Activated T-cell treated with anti-CD3 and anti-CD28 coated beads for 4 hours (primary cell): ENCODE measurements at places on chromosomes 4 and X.

- no peak for DNase-seq
Measured at GRCh38 chr4:102959496-102959895, 60.0 kb downstream of the SLC9B1 start.

GRCh38 chrX:123731987-123732669 is 724 bp downstream of the THOC2 start:
- DNase-seq = no peak

DNA sequence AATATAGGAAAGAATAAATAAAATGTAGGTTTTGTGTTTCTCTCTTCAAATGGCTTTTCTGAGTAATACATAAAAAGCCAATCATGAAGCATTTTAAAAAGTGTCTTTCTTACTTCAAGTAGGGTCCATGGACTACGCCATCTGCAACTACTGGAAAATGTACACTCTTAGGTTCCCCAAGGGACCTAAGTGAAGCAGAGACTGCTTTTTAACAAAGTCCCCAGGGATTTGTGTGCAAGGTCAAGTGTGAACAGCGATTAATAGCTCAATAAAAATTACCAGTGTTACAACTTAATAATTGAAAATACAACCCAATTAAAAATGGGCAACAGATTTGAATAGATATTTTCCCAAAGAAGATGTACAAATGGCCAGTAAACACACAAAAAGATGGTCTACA is 84.9 kb downstream of the ARHGAP6 start:
- DNase-seq = no peak

GRCh38 chrX:34653811-34654210 is 3.3 kb downstream of the TMEM47 start:
- no peak for DNase-seq

GRCh38 chr4:153022241-153022715 is 86.2 kb downstream of the FHDC1 start:
- DNase-seq = no peak

GRCh38 chr4:81314196-81314896 is 99.3 kb upstream of the PRKG2 start:
- no peak for DNase-seq

GRCh38 chr4:52010986-52011385 is 9.2 kb downstream of the LRRC66 start:
- DNase-seq = no peak

GRCh38 chr4:780716-781492 is 45.0 kb downstream of the CPLX1 start:
- DNase-seq = no peak

DNA sequence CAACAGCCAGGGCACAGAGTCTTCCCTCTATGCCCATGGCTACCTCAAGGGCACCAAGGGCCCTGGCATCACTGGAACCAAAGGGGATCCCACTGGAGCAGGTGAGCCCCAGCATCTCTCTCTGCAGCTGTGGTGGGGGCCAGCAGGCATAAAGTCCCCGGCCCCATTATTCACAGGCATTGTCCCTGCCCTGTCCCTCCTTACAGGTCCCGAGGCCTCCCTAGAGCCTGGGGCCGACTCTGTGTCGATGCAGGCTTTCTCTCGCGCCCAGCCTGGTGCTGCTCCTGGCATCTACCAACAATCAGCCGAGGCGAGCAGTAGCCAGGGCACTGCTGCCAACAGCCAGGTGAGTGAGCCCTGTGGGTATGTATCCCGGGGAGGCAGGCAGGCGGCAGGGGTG is 12.3 kb upstream of the UBA1 start:
- no peak for DNase-seq

- DNase-seq = no peak
Measured at GRCh38 chr4:189364032-189364449, 576.6 kb upstream of the FRG1 start.

- no peak for DNase-seq
Measured at GRCh38 chrX:15761564-15762191, 23.6 kb downstream of the CA5B start.

GRCh38 chr4:147760695-147761094 is 28.8 kb downstream of the ARHGAP10 start:
- no peak for DNase-seq

DNA sequence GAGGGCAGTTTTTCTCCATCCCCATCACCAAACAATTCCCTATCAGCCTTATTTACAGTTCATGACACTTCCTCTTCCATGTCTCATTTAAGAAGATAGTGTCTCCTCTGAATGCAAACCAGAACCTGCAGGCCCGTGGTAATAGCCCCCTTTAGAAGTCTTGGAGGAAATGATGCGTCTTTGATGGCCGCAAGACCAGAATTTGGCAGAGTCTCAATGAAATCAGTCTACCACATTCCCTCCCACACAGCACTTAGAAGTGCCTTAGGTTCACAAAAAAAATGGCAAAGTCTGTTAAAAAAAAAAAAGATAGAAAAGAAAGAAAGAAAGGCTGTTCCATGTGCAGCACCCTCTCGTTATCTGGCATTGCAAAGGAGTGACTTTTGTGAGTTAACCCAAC is 2.1 kb upstream of the KDR start:
- no peak for DNase-seq

DNA sequence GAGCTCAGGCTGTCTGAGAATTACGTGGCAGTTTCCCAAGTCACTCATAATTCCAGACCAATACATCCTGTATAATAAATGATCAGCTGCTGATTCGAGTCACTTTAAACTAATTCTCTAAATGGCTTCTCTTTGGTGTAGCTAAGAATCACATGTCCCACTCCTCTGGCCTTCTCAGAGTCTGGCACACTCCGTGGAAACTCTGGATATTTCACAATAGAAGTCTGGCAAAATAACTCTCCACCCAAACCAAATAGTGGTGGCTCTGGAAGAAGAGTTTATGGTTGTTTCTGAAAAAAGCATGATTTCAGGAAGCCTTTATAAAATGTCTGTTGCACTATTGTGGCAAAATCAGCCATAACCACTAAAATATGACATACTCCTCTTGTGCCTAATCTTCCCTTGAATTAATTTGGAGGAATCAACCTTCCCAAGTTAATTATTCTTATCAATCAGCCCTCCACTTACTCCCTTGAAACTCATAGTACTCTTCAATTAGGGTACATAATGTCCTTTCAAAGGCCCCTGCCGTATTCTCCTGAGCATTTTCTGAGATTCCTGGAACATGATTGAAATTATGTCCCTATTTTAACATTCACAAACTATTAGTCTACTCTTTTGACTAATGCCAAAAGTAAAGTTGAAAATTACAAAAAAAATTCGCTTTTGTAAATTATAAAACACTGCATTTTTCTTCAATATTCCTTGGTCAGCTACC is 991.6 kb downstream of the FAT4 start:
- no peak for DNase-seq

DNA sequence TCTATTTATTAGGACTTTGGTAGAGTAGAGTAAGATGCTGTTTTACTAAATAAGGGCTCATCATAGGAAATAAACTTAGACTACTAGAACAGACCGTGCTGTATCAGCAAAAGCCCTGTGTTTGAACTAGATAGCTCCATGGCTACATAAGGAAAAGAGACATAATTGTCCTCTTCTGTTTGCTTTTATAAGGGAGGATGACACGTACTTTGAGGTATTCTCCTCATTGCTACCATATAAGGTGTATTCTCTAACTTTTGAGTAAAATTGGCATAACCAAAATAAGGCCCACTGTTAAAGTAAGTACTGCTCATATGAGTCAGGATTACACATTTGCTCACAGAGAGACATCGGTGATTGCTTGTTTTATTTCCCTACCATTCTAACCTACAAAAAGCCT is 64.3 kb downstream of the PDLIM5 start:
- no peak for DNase-seq

- DNase-seq = no peak
Measured at GRCh38 chr4:107519053-107519452, 201.0 kb downstream of the PAPSS1 start.

DNA sequence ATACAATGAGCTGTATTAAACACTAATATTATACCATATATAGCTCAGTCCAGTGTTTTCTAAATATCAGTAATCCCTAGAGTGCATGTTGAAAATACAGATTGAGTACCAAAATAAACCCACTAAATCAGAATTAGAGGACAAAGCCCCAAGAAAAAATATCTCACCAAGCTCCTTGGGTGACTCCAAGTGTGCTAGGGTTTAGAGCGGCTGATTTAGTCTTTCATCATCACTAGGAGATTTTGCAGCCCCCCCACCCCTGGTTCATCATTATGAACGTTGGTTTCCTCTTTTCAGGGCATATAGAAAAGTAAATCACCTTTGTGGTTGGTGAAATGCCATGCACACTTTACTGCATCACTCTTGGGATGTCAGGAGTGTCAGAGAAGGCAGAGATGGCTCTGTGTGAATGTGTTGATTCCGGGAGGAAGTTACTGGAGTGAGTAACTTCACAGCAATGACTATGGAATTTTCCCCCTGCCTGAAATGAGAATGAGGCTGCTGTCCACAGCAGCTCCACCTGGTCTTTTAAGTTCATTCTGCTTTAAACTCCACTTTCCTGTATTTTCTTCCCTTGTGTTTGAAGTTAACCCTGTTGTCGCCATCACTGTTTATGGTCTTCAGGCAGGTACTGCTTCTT is 25.2 kb upstream of the ANAPC4 start:
- DNase-seq = no peak

DNA sequence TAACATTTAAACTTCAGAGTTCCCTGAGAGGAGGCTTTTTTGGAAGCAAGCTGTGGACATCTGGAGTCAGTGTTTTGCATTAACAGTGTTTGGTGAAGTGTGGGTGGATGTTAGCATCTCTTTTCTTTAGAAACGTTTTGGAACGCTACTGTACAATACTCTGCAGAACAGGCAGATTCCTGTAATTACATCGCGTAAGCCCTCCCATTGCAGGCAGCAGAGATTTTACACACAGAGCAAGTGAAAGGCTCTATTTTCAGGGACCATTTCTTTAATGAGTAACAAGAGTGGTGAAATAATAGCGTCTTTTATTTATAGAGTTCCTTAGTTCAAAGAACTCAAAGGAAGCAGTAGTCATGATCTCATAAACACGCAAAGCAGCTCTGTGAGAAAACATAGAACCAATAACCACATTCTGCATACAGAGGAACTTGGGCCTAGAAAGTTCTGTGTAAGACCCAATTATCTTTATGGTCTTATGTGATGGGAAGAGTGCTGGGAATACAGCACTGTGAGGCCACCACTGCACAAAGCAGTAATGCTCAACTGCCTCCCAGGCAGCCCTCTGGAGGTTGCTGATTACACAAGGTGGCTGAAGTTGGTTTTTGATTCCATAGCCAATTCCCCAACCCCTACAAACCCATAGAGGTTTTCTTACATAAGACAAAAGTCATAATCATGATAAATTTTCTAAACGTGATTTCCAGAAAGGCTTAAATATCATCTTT is 298.7 kb upstream of the EPHA5 start:
- DNase-seq = no peak

DNA sequence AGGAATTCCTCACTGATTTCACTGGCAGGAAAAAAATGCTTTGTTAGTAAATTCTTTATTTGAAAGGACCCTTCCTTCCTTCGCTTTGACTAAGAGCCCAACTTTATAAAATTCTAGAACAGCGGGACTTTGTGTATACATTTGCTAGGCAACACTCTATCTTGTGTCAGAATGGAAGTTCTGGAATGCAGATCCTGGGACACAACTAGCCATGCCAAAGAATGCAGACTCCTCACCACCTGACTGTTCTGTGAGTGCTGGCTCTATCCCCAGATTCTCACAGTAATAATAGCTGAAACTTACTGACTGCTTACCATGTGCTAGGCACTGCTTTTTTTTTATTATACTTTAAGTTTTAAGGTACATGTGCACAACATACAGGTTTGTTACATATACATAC is 73.3 kb upstream of the ZDHHC15 start:
- DNase-seq = no peak

DNA sequence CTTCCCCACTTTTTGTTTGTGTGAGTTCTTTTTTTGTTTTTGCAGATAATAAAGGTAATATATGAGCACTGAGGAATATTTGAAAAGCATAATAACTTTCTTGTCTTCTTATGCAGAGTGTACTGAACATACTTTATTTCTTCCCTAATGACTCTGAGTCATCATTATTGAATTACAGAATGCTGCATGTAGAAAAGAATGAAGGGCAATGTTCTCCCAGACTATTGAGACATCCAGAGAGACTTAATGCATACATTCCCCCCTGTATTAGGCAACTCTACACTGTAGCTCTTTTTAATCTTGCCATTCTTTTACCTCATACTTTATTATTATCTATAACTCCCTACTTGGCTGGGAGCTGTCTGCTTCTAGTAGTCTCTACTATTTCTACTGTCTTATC is 240.5 kb upstream of the ANKRD50 start:
- no peak for DNase-seq

GRCh38 chrX:107747596-107748161 is 27.9 kb downstream of the TSC22D3 start:
- DNase-seq = no peak

GRCh38 chr4:113060853-113061252 is 11.4 kb downstream of the ANK2 start:
- DNase-seq = no peak

GRCh38 chr4:133972586-133972985 is 229.0 kb downstream of the PABPC4L start:
- DNase-seq = no peak

GRCh38 chr4:112167794-112168193 is 22.5 kb downstream of the FAM241A start:
- no peak for DNase-seq

- DNase-seq = no peak
Measured at GRCh38 chr4:107600436-107600835, 119.6 kb downstream of the PAPSS1 start.

DNA sequence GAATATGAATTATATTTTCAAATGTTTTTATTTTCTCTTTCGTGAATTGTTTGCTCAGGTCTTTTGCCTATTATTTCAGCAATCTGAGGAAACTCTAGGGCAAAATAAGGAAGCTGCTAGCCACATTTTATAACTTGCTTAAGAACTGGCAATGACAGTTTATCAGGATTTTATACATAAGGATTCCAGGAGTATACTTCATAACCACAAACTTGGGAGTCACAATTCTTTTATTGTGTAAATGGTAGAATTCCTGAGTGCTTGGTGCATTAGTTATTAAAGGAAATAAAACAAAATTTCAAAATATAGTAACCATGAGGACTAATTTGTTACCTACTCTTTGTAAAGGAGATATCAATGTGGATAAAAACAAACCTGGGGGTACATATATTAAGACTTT is 54.4 kb downstream of the PALLD start:
- no peak for DNase-seq

DNA sequence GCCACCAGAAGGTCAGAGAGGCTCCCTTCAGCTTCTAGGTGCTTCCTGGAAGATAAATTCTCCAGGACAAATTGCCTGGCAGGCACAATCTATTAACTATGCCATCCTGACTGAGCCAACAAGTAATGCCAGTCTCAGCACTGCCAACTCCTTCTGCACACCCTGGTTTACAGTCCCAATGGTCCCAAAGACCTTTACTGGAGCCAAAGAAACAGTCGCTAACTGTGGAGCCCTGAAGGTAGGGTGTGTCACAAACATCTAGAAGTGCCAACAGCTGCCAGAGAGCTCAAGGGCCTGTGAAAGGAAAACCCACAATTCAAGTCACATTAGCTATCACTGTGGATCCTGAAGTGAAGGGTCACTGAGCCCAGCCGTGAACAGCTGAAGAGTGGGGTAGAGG is 34.9 kb upstream of the CITED1 start:
- no peak for DNase-seq
